ENCODE measurements at places on chromosomes 12 and 14.
A peak's percentile ranks its signal among the peaks of the same experiment; 100 is the strongest.

DNA sequence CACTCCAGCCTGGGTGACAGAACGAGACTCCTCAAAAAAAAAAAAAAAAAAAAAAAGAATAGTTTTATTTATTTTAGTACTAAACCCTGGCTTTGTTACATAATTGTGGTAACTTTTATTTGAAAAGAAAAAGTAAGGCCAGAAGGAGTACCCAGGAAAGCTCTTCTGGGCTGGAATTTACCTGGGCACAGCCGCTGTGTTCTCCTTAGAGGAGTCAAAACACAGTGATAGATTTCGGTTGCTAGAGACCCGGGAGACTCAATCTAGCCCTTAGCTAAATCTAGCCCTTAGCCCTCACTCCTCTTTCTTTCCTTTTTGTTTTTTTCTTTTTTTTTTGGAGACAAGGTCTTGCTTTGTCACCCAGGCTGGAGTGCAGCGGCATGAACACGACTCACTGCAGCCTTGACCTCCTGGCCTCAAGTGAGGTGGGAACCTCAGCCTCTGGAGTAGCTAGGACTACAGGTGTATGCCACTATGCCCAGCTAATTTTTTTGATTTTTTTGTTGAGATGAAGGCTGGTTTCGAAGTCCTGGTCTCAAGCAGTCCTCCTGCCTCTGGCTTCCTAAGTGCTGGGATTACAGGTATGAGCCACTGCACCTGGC is 49.7 kb downstream of the SYNE2 start:
- no peak for DNase-seq

- DNase-seq = no peak
Measured at GRCh38 chr12:84186433-84186832, 726.2 kb downstream of the SLC6A15 start.

- DNase-seq = no peak
Measured at GRCh38 chr12:82919388-82920054, 232.8 kb downstream of the TMTC2 start.

DNA sequence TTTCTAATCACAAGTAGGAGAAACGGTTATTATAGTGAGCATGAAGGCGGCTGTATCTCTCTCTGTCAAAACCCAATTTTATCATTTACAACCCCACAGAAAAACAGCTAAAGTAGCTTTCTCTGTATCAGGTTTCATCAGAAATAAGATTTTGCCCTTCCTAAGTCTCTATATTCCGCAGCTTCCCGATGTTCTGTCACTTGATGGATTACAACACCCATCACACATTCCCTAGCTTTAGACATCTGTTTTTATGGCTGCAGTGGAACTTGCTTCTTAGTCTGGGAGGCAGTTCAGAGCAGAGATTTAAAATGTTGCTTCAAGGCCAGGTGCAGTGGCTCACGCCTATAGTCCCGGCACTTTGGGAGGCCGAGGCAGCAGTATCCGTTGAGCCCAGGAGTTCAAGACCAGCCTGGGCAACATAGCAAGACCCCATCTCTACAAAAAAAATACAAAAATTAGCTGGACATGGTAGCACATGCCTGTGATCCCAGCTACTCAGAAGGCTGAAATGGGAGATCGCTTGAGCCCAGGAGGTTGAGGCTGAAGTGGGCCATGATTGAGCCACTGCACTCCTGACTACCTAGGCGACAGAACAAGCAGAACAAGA is 27.6 kb upstream of the FOXN3 start:
- DNase-seq = no peak

GRCh38 chr12:93784339-93785086 is 107.3 kb downstream of the CRADD start:
- peak; percentile 85 for DNase-seq

GRCh38 chr12:62297321-62297720 is 37.1 kb downstream of the USP15 start:
- no peak for DNase-seq

DNA sequence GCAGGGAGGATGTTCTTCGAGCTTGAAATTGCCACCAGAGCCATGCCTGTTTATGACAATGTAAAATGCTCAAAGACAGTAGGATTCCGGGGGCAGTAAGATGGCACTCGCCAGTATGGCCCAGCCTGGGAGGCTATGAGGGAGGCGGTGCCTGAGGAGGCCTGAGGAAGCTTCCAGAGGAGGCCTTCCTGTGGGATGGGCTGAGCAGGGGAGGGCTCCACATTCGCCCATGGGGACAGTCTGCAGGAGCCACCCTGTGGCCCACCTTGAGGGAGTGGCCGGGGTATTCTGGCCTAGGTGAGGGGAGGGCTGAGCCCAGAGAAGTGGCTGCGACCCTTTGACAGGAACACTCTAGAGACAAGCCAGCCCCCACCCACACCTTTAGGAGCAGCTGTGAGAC is 50.7 kb downstream of the IQSEC3 start:
- DNase-seq = no peak

DNA sequence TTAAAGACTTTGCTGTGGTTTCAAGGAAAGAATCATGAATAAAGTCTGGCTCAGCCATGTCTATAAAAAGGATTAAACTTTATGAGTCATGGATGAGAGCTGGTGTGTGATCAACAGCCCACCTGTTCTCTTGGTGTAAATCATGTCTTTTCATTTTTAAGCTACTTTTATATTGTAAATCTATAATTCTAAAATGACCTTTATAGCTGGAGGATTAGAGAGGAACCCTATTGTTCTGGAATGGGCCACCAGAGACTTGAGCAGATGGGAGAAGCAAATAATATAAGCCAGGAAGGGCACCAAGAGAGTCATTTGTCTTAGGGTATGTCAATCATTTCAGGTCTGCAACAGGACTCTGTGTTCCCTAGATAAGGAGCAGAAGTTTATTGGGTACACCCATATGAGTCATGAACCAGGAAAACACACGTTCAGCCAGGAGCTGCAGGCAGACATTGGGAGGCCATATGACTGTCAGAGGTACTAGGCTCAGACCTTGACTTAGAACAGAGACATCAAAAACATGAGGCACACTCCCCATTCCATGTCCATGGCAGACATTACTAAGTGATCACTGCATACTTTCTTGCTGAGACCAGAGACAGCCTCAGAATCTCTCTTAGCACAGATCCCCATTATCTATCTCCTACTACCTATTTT is 49.3 kb downstream of the NDUFA12 start:
- DNase-seq = peak; percentile 47

DNA sequence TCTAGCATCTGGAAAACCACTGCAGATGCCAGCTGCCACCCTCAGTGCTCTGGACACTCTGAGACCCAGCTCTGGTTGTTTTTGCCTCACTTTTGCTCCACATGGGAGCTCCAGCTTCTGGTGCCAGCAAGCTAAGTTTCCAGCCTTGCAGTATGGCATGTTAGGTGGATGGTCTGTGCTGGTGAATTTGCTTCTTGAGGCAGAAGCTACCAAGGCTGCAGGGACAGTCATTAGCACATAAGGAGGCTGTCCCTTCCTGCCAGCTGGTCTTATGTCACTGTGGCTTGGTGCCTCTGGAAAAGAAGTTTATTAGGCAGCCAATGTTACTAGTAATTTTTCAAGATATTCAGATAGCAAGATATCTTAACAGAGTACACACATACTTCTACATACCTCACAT is 64.2 kb upstream of the CSRP2 start:
- DNase-seq = no peak

GRCh38 chr14:86521843-86522242 is 991.9 kb downstream of the FLRT2 start:
- no peak for DNase-seq

- no peak for DNase-seq
Measured at GRCh38 chr12:12819221-12819620, 6.1 kb downstream of the DDX47 start.

- DNase-seq = no peak
Measured at GRCh38 chr12:119683413-119683812, 15.5 kb downstream of the PRKAB1 start.

DNA sequence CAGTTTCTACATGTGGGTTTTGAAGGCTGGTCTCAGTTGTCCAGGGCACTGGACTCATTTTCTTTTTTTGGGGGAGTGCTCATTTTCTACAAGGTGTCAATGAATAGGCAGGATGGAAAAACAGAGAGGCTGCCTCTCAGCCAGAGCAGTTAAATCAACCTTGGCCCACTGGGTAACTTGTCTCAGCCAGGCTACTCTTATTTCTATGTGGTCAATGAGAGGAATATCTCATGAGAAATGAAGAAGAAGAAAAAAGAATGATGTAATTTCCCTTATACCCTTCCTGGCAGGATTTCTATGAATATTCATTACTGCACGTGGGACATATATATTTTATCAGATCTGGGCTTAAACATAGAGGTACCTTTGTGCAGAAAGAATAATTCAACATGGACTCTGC is 155.2 kb upstream of the E2F7 start:
- no peak for DNase-seq

DNA sequence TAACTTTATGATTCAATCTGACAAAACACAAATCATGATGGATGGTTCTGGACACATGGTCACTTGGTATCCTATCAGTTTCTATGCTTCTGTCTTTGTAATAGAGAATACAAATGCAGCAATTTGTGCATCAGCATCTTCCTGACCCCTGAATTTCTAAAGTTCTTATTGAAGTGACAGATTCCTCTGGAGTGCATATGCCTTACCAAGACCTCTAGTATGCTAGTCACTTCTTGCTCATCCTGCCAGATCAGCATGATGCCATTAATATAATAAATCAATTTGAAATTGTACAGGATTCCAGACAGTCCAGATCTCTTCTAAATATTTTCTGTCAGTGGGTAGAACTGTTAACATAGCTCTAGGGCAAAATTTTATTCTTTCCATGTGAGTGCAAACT is 40.6 kb upstream of the GLIPR1 start:
- DNase-seq = no peak

DNA sequence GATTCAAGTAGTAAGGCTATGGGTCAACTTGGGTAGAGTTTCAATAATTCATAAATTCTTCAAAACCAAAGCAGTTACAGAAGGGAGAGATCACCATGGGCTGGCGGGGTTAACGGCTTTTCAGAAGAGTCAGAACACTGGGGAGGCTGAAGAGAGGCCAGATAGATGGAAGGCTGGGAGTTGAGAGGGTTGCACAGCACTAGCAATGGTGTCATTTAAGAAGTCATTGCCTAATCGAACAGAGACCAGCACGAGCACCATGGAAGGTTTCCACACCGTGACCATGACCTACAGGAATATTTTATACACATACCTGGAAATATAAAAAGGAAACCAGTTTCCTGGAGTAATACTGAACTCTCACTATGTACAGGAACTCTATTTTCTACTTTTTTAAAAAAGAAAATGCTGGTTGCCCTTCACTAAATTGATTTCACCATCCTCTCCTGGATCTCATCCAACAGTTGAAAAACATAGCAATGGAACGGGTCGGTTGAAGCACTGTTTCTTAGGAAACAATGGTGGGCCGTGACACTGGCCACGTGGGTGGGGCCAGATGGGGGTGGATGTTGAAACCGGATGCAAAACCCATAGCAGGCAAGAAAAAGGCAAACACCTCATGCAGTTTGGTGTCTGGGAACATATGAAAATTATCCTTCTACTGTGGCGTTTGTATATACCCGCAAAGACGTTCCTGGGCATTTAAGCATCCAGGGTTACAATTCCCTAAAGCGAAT is 38.0 kb upstream of the RIN3 start:
- DNase-seq = peak; percentile 76

All from skeletal muscle cell (primary cell).